Tibial nerve (tissue), 4 donors: ENCODE measurements at places on chromosomes 13 and 19. TPM values are rescaled to one million over a fixed set of nuclear protein-coding genes. Genes with fewer than 3 reads are reported as not detected.

- H3K36me3 ChIP-seq: no peaks in the 10 kb centered on the region
- H3K27ac ChIP-seq: peak overlapping the region; percentile 89
- peaks cover 13% of the 10 kb centered on the region for H3K4me1 ChIP-seq
- DNase-seq: peak; percentile 52
- H3K4me3 ChIP-seq: peak overlapping the region; percentile 75
Measured at GRCh38 chr13:35475212-35475959, 1.1 kb downstream of the MAB21L1 start.

DNA sequence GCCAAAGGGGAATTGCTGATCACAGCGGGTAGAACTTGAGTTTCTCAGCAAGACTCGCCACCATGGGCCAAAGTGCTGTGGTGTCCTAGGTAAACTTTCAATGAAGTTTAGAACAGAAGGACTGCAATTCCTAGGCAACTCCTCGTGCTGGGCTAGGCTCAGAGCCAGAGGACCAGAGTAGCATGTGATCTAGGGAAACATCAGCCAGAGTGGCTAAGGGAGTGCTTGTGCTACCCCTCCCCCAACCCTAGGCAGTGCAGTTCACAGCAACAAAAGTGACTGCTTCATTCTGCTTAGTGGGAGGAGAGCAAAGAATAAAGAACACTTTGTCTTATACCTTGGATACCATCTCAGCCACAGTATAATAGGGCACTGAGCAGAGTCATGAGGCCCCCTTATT lies 1658.6 kb upstream of the MIR17HG start:
- no peak overlapping the region for H3K4me3 ChIP-seq
- no peaks in the 10 kb centered on the region for H3K27me3 ChIP-seq
- no peak overlapping the region for H3K27ac ChIP-seq
- H3K36me3 ChIP-seq: no peaks in the 10 kb centered on the region
- DNase-seq: no peak

DNA sequence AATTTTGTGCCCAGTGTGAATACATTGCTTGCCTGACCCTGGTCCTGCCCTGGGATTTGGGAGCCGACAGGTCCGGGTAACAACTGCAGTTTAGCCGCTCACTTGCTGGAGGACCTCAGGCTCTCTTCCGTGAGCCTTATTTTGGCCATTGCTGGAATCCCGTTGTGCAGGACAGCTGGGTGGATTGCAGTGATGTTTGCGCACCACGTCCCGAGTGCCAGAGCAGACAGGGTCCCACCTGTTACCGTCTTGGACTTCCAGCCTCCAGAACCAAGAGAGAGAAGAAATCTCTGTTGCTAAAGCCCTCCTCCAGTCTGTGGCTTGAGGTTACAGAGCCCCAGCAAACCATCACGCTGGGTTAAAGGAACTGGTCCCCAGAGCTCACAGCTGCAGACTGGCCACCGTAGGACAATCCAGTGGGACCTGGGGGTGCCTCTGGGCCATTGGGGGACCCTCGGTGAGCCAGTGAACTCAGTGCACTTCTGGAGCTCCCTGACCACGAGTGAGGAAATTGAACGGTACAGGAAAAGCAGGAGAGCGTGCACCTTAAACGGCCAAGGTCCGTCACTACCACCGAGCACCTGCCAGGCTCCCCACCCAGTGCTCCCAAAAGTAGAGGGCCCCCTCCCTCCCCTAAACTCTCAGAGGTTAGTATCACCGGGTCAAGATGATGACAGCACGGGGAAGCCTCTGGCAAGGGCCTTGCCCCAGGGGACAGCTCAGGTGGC lies 92.9 kb downstream of the GNG7 start:
- no peaks in the 10 kb centered on the region for H3K36me3 ChIP-seq
- H3K27ac ChIP-seq: no peak overlapping the region

GRCh38 chr13:79389026-79389425 lies 17.0 kb downstream of the RBM26 start:
- H3K36me3 ChIP-seq: no peaks in the 10 kb centered on the region
- H3K4me1 ChIP-seq: peaks cover 17% of the 10 kb centered on the region

GRCh38 chr19:48036765-48037164 lies 7.1 kb downstream of the CABP5 start:
- H3K4me1 ChIP-seq: no peaks in the 10 kb centered on the region
- H3K27me3 ChIP-seq: no peaks in the 10 kb centered on the region
- no peaks in the 10 kb centered on the region for H3K36me3 ChIP-seq
- no peak overlapping the region for H3K27ac ChIP-seq

- no peaks in the 10 kb centered on the region for H3K4me1 ChIP-seq
- no peak overlapping the region for H3K27ac ChIP-seq
- H3K4me3 ChIP-seq: no peak overlapping the region
- H3K36me3 ChIP-seq: peaks cover 43% of the 10 kb centered on the region
- H3K27me3 ChIP-seq: no peaks in the 10 kb centered on the region
Measured at GRCh38 chr13:77265336-77265735, 61.6 kb downstream of the MYCBP2 start.

- no peak overlapping the region for H3K27ac ChIP-seq
- H3K4me1 ChIP-seq: no peaks in the 10 kb centered on the region
- no peaks in the 10 kb centered on the region for H3K27me3 ChIP-seq
- DNase-seq: no peak
- peaks cover 90% of the 10 kb centered on the region for H3K36me3 ChIP-seq
- H3K4me3 ChIP-seq: no peak overlapping the region
Measured at GRCh38 chr19:4028334-4029246, 21.1 kb downstream of the PIAS4 start.

DNA sequence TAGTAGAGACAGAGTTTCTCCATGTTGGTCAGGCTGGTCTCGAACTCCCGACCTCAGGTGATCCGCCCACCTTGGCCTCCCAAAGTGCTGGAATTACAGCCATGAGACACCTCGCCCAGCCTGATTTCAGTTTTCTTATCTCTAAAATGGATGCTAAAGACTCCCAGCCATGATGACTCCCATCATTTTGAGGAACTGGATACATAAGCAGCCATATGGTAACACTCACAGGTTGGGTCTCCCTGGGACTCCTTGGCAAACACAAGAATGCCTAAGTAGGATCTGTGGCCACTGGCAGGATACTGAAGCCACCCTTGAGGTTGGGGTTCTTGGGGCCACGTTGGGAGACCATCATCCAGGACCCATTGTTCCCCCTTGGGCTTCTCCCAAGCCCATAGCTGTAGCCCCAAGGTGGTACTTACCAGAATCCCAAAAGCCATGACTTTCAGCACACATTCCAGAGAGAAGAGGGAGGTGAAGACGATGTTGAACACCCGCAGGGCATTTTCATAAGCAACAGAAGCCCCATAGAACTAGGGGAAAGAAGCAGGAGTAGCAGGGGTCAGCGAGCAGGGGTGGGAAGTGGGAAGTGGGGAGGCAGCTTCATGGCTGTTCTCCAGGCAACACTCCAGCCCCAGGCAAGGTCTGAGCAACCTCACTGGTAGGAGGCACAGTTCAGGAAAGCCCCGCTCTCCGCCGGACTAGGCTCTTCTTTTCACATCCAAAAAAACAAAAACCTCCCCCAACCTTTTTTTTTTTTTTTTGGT lies 102.5 kb downstream of the IER2 start:
- no peaks in the 10 kb centered on the region for H3K4me1 ChIP-seq
- H3K4me3 ChIP-seq: no peak overlapping the region
- no peak overlapping the region for H3K27ac ChIP-seq

DNA sequence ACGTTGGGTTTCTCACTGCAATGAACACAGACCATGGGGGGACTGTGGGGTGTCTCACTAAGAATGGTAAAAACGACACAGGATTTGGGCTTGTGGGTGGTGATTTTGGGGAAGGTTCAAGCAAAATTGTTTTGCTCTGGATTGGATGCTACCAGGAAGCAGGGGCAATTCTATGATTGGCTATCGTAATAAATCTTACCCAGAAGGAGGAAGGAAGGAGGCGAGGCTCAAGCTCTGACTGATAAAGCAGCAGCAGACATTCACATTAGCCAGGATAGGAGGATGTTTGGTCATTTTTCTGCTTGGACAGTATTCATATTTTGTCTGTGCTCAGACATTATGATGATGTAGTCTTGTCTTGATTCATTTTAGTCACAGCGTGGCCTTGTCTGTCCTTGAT lies 1.5 kb downstream of the ZNF576 start:
- H3K36me3 ChIP-seq: peaks cover 6% of the 10 kb centered on the region
- no peak overlapping the region for H3K27ac ChIP-seq
- H3K4me1 ChIP-seq: peaks cover 29% of the 10 kb centered on the region
- no peaks in the 10 kb centered on the region for H3K27me3 ChIP-seq
- no peak for DNase-seq
- no peak overlapping the region for H3K4me3 ChIP-seq

GRCh38 chr19:27742041-27742440 lies 1470.9 kb downstream of the UQCRFS1 start:
- H3K27me3 ChIP-seq: no peaks in the 10 kb centered on the region
- DNase-seq: no peak
- H3K27ac ChIP-seq: no peak overlapping the region
- H3K36me3 ChIP-seq: peaks cover 13% of the 10 kb centered on the region
- peaks cover under 1% of the 10 kb centered on the region for H3K4me1 ChIP-seq

- H3K4me1 ChIP-seq: no peaks in the 10 kb centered on the region
- no peak overlapping the region for H3K4me3 ChIP-seq
- H3K36me3 ChIP-seq: peaks cover 84% of the 10 kb centered on the region
- H3K27me3 ChIP-seq: no peaks in the 10 kb centered on the region
- DNase-seq: no peak
- H3K27ac ChIP-seq: no peak overlapping the region
Measured at GRCh38 chr19:7961920-7962626, 18.6 kb upstream of the TIMM44 start.

GRCh38 chr19:46606681-46607447 lies 5.7 kb downstream of the CALM3 start:
- H3K36me3 ChIP-seq: peaks cover 55% of the 10 kb centered on the region
- no peak for DNase-seq

DNA sequence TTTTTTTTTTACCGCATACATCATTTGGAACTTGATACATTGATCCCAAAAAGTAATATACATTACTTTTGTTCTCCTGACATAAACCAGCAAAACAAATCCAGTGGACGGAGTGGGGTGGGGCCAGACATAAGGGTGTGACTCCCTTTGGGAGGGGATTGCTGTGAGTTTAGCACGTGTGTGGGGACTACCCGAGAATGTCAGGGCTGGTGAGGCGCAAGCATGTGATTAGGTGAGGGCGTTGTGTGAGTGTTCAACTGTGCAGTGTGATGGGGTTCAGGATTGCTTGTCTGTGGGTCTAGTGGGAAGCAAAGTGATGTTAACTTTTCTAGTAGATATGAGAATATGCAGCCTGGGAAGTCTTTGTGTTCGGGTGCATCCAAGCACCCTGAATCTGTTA lies 468.0 kb downstream of the TSHZ3 start:
- no peaks in the 10 kb centered on the region for H3K36me3 ChIP-seq
- no peaks in the 10 kb centered on the region for H3K27me3 ChIP-seq
- no peak overlapping the region for H3K4me3 ChIP-seq

DNA sequence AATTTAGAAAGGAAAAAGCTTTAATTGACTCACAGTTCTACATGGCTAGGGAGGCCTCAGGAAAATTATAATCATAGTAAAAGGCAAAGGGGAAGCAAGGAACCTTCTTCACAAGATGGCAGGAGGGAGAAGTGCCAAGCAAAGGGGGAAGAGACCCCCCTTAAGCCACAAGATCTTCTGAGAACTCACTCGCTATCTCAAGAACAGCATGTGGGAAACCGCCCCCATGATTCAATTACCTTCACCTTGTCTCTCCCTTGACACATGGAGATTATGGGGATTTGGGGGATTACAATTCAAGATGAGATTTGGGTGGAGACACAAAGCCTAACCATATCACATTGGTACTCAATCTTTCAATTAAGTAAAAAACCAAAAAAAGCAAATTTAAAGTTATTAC lies 1778.7 kb upstream of the MIR17HG start:
- no peak for DNase-seq
- no peak overlapping the region for H3K4me3 ChIP-seq
- H3K27ac ChIP-seq: no peak overlapping the region
- H3K27me3 ChIP-seq: no peaks in the 10 kb centered on the region
- no peaks in the 10 kb centered on the region for H3K4me1 ChIP-seq
- no peaks in the 10 kb centered on the region for H3K36me3 ChIP-seq

GRCh38 chr13:41182231-41182630 lies 12.1 kb downstream of the KBTBD7 start:
- no peaks in the 10 kb centered on the region for H3K4me1 ChIP-seq
- no peak overlapping the region for H3K4me3 ChIP-seq
- H3K27ac ChIP-seq: no peak overlapping the region
- H3K36me3 ChIP-seq: peaks cover 7% of the 10 kb centered on the region

- peak overlapping the region; percentile 16 for H3K27ac ChIP-seq
- no peak for DNase-seq
- H3K27me3 ChIP-seq: no peaks in the 10 kb centered on the region
- no peaks in the 10 kb centered on the region for H3K36me3 ChIP-seq
- no peak overlapping the region for H3K4me3 ChIP-seq
Measured at GRCh38 chr19:288911-289310, 2.3 kb downstream of the PLPP2 start.

DNA sequence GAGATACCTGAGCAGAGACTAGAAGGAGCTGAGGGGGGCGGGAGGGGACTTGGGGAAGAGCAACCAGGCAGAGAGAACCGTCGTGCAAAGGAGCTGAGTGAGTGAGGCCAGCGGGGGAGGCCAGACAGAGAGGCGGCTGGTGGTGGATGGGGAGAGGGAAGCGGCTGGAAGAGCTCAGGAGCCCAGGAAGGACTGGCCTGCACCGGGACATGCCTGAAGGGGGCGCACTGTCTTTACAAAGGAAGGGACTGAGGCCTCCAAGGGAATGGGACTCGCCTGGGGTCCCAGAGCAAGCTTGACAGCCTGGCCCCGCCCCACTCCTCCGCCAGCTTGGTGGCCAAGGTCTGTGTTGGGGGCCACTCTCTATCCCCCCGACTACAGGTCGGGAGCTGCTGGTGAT lies 14.9 kb downstream of the ONECUT3 start:
- no peak for DNase-seq
- peaks cover 97% of the 10 kb centered on the region for H3K27me3 ChIP-seq
- no peaks in the 10 kb centered on the region for H3K4me1 ChIP-seq
- no peak overlapping the region for H3K27ac ChIP-seq
- H3K4me3 ChIP-seq: no peak overlapping the region

GRCh38 chr13:21095311-21095710 lies 33.9 kb upstream of the LATS2 start:
- no peaks in the 10 kb centered on the region for H3K4me1 ChIP-seq
- no peaks in the 10 kb centered on the region for H3K27me3 ChIP-seq
- no peak overlapping the region for H3K4me3 ChIP-seq
- H3K27ac ChIP-seq: no peak overlapping the region
- H3K36me3 ChIP-seq: no peaks in the 10 kb centered on the region
- no peak for DNase-seq

- H3K27me3 ChIP-seq: no peaks in the 10 kb centered on the region
- no peak for DNase-seq
- H3K4me1 ChIP-seq: no peaks in the 10 kb centered on the region
- no peaks in the 10 kb centered on the region for H3K36me3 ChIP-seq
Measured at GRCh38 chr19:4870025-4870700, 2.7 kb upstream of the PLIN3 start.

- H3K27ac ChIP-seq: no peak overlapping the region
- H3K4me3 ChIP-seq: no peak overlapping the region
- no peaks in the 10 kb centered on the region for H3K36me3 ChIP-seq
- peaks cover 29% of the 10 kb centered on the region for H3K4me1 ChIP-seq
- no peak for DNase-seq
Measured at GRCh38 chr13:99975626-99976025, 4.1 kb upstream of the ZIC5 start.

The ETV2 gene
- total RNA-seq: 2.2 TPM

The ZNF66 gene
- 4.1 TPM for total RNA-seq

The ZNF345 gene
- total RNA-seq: 6.3 TPM

The IGFLR1 gene
- total RNA-seq: 11.6 TPM

The ZNF324B gene
- 23.4 TPM for total RNA-seq

The OR4F17 gene
- not detected for total RNA-seq
